Caki2 (cell line): ENCODE measurements at places on chromosomes 7 and 10.
A peak's percentile ranks its signal among the peaks of the same experiment; 100 is the strongest.

- no peak for DNase-seq
Observed at GRCh38 chr10:73802276-73802991, 9.0 kb downstream of the NDST2 start.

GRCh38 chr7:20238754-20239324, 21.7 kb upstream of the MACC1 start:
- DNase-seq: no peak

DNA sequence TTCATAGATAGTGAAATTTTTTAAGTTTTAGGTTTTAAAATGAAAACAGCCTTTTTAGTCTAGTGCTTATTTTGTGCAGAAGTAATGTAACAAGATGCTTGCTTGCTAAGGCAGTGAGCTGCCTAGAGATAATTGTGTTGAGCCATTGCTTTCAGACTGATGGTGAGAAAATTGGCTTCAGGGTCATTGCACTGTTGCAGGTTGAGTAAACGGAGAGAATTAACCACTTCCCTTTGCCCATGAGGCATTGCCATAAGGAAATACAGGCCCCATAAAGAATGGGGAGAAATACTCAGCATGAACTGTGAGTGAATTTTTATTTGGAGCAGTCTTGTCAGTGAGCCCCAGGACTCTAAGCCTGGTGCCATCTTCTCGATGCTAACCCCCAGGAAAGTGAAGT, 140.5 kb downstream of the LRRC4 start:
- no peak for DNase-seq

GRCh38 chr7:34755008-34755407, 97.0 kb downstream of the NPSR1 start:
- DNase-seq: no peak

DNA sequence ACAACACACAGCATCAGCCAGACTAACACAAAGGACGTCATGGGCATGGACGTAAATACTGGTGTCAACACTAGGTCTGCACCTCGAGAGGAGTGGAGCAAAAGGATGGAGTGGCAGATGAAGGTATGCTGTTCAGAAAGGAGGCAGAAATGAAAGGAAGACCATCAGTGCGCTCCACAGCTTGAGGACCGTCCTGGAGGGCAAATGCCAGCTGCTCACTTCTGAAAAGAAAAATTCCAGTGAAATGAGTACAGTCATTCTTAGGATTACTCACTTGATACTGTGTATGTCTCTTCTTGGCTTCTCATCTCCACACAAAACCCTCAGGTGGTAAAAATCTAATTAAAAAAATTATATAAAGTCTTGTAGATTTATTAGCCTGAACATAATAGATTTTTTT, 44.8 kb downstream of the EGFR start:
- no peak for DNase-seq

GRCh38 chr10:103879409-103879808, 24.0 kb upstream of the SH3PXD2A start:
- DNase-seq: no peak

GRCh38 chr10:32379950-32380551, 33.1 kb upstream of the EPC1 start:
- DNase-seq: no peak

GRCh38 chr10:60375293-60376004, 14.2 kb downstream of the ANK3 start:
- DNase-seq: no peak

DNA sequence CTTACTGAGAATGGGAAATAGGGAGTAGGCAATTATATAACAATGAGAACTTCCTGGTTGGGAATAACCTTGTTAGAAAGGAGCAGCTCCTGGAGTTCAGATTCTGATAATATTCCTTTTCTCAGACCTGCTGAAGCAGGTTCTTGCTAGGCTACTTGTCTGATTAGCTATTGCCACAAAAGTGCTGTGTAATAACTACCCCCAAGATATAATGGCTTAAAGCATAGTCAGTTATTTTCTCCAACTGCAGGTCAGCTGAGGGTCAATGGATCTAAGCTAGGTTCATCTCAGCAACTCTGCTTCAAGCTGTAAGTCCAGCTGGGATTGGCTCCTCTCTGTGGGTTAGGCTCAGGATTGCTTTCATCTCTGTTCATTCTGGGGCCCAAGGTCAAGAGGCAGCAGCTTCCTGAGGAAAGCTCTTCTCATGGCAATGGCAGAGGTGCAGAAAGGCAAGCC, 9.4 kb upstream of the CNOT4 start:
- DNase-seq: peak; percentile 45

- no peak for DNase-seq
Observed at GRCh38 chr10:102600816-102601215, 43.5 kb upstream of the TRIM8 start.

DNA sequence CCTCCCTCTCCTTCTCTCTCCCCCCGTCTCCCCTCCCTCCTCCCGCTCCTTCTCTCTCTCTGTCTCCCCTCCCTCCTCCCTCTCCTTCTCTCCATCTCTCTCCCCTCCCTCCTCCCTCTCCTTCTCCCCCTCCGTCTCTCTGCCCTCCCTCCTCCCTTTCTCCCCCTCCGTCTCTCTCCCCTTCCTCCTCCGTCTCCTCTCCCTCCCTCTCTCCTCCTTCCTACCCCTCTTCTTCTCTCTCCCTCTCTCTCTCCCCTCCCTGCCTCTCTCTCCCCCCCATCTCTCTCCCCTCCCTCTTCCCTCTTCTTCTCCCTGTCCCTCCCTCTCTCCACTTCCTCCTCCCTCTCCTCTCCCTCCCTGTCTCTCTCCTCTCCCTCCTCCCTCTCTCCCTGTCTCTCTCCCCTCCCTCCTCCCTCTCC, 32.2 kb downstream of the AP5Z1 start:
- no peak for DNase-seq

GRCh38 chr7:6294839-6295238, 22.4 kb upstream of the CYTH3 start:
- no peak for DNase-seq

- no peak for DNase-seq
Observed at GRCh38 chr10:110337401-110337800, 32.7 kb upstream of the SMNDC1 start.

GRCh38 chr7:84913731-84914130, 273.1 kb downstream of the SEMA3D start:
- DNase-seq: no peak

- no peak for DNase-seq
Observed at GRCh38 chr7:103593691-103594090, 147.7 kb upstream of the SLC26A5 start.

GRCh38 chr10:91601212-91601611, 31.7 kb downstream of the PPP1R3C start:
- no peak for DNase-seq

DNA sequence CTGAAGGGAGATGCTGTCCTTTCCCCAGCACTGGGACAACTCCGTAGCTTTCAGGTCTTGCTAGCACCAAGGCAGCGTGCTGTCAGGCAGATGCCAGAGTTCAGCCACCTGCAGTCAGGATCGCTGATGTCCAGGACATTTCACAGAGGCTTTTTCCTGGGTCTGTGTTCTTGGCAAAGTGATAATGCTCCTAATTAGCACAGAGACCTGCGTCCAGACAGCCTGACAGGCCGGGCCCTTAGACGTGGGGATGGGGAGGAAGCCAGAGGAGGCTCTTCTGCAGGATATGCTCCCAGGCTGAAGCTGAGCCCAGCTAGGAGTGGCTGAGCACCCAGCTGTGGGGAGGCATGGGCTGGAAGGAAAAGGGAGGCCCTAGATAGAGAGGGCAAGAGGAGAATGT, 82.5 kb upstream of the TBX20 start:
- no peak for DNase-seq

- DNase-seq: no peak
Observed at GRCh38 chr10:19656420-19657042, 159.7 kb upstream of the PLXDC2 start.

GRCh38 chr10:96833220-96834001, 1.3 kb downstream of the LCOR start:
- DNase-seq: peak; percentile 38

GRCh38 chr10:113252650-113253618, 299.9 kb upstream of the HABP2 start:
- DNase-seq: no peak

DNA sequence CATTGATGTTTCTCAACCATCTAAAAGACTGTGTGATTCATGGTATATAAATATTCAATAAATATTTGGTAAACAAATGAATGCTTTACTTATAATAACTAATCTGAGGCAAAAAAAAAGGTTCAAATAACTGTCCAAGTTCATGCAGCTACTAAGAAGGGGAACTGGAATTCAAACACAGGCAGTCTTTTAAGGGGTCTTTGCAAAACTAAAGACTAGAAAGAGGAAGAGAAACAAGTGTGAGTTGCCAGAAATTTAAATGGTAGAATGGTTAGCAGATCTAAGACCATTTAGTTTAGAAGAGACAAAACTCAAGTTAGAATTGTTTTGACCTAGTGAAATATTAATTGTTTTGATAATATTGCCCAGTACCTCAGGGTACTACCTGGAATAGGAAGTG, 642.0 kb upstream of the LRRN3 start:
- DNase-seq: no peak

DNA sequence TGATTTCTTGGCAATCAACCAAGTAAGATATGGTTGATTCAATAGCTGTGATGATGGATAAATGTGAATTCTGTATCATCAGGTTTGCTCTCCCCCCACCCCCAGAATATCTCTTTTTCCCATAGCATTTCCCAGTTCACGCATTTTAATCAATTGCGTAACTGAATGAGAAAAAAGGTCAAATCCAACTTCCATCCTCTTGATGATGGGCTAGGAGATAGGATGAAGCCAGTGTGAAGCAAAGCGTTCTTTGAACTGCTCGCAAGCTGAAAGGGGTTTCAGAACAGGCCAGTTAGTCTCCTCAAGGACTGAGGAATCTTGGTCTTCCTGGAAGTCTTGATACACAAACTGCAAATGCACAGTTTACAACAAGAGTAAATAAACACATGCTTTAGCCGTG, 94.5 kb upstream of the ARMC3 start:
- DNase-seq: no peak
